ENCODE measurements at places on chromosomes 11 and 22.

DNA sequence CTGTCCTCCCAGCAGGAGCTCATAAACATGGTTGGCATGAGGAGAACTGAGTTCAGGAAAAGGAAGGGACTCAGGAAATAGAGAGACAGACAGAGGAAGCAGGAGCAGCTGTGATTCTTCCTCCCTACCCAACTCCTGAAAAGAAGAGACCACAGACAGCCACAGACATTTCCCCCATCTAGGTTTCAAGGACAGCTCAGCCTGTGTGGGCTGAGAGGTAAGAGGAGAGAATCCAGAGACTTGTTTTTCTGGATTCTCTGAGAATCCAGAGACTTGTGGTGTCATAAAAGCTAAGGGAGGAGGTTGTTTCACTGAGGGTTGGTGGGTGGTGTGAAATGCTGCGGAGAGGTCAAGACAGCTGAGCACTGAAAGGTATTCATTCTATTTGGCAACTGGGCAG lies 19.0 kb upstream of the STK33 start:
- DNase-seq = no peak

DNA sequence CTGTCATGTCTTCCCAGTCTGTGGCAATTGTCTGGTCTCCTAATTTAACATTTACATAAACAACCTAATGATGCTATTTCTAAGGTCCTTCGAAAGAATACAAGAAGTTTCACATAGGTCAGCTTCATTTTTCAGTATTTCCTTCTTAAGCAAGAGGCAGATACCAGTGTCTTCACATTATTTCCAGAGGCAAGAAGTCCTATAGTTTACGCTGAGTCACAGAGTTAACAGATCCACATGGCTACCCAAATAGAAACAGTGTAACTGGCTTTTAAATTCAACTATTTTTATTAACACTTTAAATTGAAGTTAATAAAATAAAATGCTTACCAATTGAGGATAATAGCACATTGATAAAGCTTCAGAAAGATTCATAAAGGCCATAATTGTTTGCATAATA lies 10.9 kb downstream of the PRRG4 start:
- DNase-seq = no peak

- no peak for DNase-seq
Measured at GRCh38 chr11:120863359-120863758, 160.5 kb upstream of the TBCEL start.

DNA sequence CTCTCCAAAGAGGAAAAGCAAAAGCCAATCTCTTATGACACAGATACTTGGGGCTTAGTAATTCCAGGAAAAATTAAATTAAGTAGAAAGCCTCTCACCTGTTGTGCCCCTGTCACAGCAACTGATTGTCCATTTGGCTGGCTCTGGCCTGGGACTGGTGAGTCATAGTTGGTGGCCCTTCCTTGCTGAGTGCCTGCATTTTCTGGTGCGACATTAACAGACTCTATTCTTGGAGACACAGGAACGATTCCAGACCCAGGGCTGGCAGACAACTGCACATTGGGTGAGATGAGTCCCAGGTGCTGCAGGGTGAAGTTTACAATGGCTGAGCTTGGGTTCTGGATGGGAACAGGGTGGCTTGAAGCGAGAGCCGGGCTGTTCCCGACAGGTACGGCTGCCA lies 15.6 kb downstream of the E2F8 start:
- DNase-seq = peak; percentile 84

DNA sequence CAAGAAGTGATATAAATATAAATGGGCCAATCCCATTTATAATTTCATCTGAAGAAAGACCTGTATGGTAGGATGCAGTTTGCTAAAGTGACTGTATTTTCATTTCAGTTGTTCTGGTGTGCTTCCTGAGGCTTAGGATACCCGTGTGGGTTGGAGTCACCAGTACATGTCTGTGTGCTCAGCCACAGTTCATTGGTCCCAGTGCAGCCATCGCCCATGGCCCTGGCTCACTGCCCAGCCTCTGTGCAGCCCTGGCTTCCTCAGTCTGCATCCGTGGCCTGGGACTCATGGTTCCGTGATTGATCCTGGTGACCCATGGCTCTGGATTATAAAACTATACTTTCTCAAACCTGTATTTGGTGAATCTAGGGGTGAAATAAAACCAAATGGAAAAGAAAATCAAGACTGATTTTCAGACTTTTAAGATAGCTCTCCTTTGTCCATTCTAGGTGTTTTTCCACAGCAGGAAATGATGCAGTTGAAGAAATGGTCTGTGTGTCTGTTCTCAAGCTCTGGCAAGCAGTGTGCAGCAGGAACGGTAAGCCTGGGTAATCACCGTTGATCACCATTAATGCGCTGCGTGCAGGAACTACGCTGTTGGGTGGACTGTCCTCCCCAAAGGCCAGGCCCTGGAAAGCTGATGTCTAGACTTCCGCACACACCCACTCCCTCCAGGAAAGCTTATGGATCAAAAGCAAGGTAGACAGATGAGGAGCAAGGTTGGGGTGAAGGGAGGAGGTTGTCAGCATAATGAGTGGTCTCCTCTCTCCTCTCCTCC lies 27.2 kb downstream of the TTC12 start:
- no peak for DNase-seq

DNA sequence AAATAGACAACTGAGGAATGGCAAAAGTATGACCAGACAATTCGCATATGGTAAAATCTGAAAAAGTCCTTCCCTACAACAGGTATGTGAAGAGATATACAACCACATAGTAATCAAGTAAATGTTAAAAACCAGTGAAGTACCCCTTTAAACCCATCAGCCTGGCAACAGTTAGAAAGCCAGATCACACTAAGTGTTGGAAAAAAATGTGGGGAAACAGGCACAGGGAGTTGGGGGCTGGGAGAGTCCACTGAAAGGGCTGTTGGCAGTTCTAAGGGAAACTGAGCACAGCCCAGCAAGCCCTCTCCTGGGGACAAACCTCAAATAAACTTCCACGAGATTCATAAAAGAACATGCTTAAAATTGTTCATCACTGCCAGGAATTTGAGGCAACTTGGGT lies 242.1 kb downstream of the BUD13 start:
- DNase-seq = no peak

- no peak for DNase-seq
Measured at GRCh38 chr11:78282821-78283220, 94.1 kb downstream of the USP35 start.

DNA sequence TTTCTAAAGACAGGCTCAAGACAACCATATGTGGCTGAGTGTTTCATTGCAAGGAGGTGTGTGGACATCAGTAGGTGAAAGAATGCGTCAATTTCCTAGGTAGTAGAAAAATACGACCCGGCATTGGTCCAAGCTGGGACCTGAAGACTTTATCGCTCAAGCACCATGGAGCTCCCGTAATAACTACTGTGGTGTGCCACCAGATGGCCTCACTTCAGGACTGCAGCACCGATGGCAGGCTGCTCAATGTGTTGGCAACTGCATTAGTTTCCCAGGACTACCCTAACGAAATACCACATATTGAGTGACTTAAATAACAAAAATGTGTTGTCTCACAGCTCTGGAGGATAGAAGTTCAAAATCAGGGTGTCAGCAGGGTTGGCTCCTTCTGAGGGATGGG lies 72.4 kb upstream of the FAT3 start:
- DNase-seq = no peak

Data from gastrocnemius medialis (tissue), 4 donors.